ENCODE measurements at places on chromosomes 7 and 10.

GRCh38 chr7:133859871-133860450, 267.2 kb upstream of the LRGUK start:
- DNase-seq: no peak

- DNase-seq: no peak
These were observed 30.6 kb downstream of the APBB1IP start for GRCh38 chr10:26468700-26469099.

- no peak for DNase-seq
These were observed 9.5 kb downstream of the INHBA start for GRCh38 chr7:41693150-41693997.

DNA sequence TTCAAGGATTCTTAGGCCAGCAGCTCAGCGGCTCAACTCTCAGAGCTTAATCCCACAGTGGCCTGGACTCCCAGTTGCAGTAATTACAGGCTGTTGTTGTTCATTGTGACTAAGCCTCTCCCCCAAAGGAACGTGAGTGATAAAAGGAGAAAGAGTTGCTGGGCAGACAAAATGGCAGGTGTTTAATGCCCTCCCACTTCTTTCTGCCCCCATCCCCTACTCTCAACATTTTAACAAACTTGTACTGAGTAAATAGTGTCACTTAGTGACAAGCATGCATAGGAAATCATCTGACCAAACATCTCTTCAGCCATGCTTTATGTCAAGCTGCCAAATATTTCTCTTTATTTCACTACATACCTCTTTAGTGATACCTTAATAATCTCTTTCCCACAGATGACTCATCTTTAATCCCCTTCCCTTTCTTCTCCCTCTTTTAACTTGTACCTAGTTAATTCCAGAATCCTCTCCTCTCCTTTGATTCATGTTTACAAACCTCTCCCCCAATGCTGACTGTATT, 12.4 kb upstream of the MTERF1 start:
- DNase-seq: no peak

DNA sequence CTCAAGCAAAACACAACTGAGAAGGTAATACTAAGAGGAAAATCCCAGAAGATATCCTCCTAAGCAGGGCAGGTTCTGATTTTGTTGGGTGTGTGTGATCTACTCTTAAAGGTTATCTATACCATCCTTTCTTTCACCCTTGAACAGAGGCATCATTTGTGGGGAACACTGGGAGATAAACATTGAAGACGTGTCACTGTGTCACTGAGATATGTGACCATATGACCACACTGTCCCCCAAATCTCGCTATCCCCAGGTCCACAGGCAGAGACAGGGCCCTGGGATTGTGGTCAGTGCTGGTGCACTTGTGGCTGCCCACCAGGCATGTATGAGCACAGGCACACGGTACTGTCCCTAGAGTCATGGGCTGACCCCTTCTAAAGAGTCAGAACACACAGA, 30.0 kb downstream of the TECTB start:
- DNase-seq: no peak

GRCh38 chr10:131474416-131474815, 162.9 kb upstream of the TCERG1L start:
- DNase-seq: no peak

DNA sequence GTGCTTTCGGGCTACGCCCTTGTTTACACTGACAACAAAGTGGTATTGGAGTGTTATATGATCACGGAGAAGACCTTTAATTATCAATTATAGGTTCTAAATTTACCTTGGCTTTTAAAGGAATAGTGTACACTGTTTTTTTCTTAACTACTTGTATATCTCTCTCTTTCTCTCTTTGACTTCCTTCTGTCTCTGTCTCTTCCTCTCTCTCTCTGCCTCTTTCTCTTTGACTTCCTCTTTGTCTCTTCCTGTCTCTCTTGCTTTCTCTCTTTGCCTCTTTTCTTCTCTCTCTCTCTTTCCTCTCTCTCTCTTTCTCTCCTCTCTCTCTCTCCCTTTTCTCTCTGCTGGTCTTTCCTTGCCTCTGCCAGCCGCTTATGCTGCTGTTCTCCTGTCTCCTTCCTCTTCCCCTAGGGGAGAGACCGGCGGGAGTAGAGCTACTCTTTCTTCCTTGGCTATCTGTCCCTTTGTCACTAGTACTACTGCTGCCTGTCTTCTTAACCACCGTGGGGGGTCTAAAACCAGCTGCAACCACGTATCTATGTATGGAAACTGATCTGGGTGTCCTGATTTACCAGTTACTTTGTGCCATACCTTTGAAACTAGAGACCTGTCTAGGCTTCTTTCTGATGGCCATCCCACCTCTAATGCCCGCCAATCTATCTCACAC, 36.9 kb upstream of the GSDME start:
- DNase-seq: no peak

DNA sequence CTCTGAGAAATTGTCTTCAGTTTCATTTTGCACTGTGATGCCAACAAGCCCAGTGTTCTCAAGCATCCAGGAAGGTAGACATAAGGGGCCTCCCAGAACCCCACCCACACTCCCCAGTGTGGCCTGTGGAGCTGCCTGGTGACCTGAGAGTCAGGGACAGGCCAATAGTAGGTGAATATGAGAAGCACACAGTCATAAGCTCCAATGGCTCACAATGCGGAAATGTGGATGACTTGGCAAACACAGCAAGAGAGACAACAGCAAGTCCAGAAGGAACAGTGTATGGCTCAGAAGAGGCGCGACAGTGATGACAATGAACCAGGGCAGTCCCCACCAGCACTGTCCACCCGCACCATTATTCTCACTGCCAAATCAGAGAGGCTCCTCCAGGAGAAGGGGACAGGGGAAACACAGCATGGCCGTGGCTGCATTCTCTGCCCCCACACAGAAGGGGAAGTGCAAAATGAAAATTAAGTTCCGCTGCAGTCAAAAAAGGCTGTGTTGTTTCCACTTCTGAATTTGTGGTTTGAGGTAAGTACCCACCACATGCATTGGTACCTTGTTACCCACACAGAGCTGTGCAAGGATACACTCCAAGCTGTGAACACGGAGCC, 419.8 kb downstream of the GRID1 start:
- DNase-seq: no peak

- DNase-seq: no peak
These were observed 17.2 kb upstream of the TPST1 start for GRCh38 chr7:66187905-66188304.

DNA sequence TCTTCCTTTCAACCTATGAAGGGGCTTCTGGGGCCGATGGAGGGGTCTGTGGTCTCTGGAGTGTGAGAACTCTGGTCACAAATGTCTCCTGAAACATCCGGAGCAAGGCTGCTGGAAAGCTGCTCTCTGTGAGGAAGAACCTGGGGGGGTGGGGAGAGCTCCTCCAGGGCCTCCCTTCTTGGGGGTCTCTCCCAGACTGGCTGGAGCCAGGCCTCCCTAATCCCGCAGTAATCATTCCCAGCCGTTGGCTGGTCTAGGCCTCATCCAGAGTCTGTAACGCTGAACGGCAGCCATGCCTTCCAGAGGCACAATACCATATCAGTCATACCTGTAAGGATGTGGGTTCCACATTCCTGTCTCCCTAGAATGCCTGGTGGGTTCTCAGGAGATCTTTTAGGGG, 4.4 kb upstream of the LZTS2 start:
- no peak for DNase-seq

GRCh38 chr7:25132430-25132829, 7.4 kb upstream of the CYCS start:
- no peak for DNase-seq

- no peak for DNase-seq
These were observed 29.5 kb upstream of the ZNF107 start for GRCh38 chr7:64636386-64636785.

Data from A549 (cell line).